Thoracic aorta (tissue), 2 donors: ENCODE measurements at places on chromosomes 13 and 19.

- DNase-seq, result no peak
Measured at GRCh38 chr19:35717665-35718344, at the start of gene KMT2B. Gene KMT2B, plus strand, starts transcription at chr19:35718003. Its CDS starts 16 bp downstream, at chr19:35718019.

DNA sequence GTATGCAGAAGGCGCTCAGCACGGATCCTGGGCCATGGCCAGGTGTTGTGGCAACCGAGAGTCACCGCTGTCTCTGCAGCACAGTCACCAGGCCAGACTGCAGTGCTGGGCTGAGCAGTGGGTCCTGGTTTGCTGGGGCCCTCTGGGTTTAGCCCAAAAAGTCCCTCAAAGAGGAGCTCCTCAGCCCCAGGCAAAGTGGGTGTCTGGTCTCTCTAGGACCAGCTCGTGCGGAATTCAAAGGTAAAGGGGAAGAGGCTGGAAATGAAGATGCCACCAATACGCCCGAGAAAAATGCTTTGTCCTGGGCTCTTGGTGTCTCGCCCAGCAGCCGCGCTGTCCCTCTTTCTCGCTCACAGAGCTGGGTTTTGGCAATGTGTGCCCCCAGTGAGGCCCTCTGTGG is 38.5 kb upstream of the ANKRD10 start:
- no peak for DNase-seq

DNA sequence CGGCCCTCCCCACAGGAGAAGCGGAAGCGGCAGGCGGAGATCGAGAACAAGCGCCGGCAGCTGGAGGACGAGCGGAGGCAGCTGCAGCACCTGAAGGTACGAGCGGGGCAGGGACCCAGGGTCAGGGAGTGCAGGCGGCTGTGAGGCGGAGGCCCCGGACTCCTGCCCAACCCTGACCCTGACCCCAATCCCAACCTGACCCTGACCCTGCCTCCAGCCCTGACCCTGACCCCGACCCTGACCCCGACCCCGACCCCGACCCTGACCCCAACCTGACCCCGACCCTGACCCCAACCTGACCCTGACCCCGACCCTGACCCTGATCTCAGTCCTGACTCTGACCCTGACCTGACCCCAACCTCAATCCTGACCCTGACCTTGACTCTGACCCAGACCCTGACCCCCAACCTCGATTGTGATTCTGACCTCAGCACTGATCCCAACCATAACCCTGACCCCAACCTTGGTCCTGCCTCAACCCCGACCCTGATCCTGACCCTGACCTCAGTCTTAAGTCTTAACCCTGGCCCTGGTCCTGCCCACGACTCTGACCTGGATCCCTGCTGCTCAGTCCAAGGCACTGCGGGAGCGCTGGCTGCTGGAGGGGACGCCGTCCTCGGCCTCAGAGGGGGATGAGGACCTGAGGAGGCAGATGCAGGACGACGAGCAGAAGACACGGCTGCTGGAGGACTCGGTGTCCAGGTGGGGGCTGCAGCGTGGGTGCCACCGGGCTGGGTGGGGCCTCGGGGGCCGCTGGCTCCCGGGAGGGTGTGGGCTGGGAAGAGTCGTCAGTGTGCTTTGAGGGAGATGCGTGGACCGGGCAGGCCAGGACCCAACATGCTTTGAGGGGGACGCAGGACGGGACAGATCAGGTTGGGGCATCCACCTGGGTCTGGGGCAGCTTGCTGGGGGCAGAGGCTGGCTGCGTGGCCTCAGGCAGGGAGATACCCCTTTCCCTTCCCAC is 18.5 kb downstream of the PALM start:
- no peak for DNase-seq

GRCh38 chr19:12092956-12093355 is 28.4 kb downstream of the ZNF844 start:
- no peak for DNase-seq

DNA sequence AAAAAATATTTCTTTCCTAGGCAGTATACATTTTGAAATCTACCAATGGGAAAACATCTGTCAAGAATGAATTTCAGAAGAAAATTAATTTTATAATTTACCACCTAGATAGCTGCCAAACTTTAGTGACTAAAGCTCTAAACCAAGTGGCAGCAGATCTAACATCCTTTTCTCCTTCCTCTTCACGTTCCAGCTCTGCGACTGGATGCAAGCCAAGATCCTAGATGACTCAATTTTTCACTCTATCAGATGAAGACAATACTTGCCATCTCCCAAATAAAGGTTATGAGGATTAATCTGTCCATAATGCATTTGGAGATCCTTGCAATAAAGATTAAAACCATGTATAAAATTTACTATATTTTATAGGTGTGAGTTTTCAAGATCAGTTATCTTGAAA is 66.7 kb upstream of the MIR17HG start:
- no peak for DNase-seq

DNA sequence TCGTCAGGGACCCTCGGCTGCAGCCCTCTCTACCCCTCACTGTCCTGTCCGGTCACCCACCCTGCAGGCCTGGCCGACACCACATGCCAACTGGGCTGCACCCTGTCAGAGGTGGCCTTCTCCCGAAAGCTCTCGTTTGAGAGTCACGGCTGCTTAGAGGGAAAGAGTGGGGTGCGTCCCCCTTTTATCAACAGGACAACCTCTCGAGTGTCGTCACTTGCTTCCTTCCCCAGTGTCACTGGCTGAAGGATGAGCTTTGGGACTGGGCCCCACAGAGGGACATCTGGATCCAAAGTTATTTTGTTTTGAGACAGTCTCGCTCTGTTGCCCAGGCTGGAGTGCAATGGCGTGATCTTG is 28.5 kb downstream of the MAP2K2 start:
- no peak for DNase-seq

DNA sequence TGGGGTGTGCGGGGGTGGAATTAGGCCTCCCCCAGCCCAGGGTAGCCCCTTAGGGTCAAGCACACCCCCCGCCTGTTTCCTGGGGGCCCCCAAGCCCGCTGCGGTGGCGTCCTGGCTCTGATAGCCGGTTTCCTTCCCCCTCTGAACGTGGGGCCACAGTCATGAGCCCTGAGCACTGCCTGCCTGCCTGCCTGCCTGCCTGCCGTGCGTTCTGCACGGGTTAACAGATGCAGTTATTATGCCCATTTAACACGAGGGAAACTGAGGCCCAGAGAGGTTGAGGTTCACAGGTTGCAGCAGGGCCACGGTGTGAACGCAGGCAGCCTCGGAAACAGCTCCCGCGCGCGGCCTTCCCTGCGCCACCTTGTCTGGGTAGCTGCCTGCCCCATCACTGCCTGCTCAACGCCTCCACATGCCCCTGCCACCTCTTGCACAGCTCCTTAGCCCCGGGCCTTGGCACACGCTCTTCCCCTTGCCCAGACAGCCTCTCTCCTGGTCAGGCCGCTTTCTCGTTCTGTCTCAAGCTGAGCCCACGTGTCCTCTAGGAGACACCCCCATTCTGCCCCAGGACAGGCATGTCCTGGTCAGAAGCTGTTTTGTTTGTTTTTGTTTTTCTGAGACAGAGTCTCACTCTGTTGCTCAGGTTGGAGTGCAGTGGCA is 1.2 kb upstream of the GAMT start:
- no peak for DNase-seq

- no peak for DNase-seq
Measured at GRCh38 chr19:1773184-1773583, 19.9 kb downstream of the ONECUT3 start.

- no peak for DNase-seq
Measured at GRCh38 chr13:20412691-20413355, 112.8 kb downstream of the CRYL1 start.

DNA sequence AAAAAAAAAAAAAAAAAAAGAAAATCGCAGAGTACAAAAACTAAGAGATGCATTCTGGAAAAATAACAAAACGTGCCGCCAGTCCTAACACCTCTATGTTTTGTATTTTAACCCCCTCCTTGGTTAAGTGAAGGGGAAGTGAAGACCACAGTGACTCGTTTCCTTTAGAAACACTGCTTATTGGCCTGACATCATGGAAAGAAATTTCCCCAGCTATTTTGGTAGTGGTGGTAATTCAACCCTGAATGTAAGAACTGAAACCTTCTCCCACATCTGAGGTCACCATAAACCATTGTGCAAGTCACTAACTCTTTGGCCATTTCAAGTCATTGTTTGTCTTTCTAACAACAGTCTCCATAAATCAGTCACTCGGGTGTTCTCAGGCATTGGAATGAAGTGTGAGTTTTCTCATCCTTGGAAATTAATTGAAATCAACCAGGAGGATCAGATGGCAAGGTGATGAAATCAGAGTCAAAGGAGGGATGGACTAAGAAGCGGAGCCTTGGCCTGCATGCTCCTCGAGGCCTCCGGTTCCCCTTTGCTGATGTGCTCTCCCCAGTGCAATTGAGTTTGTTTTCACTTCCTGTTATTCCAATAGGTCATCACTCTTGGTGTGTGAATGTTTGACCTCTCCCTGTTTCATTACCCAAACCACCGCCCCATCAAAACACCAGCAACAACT is 443.9 kb downstream of the FGF9 start:
- no peak for DNase-seq

GRCh38 chr13:65724226-65724625 is 1505.9 kb downstream of the PCDH9 start:
- DNase-seq, result no peak

DNA sequence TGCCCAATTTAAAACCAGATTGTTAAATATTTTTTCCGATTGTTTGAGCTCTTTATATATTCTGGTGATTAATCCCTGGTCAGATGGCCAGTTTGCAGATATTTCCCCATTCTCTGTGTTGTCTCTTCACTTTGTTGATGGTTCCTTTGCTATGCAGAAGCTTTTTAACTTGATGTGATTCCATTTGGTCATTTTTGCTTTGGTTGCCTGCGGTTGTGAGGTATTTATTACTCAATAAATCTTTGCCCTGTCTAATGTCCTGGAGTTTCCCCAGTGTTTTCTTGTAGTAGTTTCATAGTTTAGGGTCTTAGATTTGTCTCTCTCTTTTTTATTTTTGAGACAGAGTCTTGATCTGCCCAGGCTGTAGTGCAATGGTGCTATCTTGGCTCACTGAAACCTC is 23.8 kb upstream of the LMO7 start:
- no peak for DNase-seq

DNA sequence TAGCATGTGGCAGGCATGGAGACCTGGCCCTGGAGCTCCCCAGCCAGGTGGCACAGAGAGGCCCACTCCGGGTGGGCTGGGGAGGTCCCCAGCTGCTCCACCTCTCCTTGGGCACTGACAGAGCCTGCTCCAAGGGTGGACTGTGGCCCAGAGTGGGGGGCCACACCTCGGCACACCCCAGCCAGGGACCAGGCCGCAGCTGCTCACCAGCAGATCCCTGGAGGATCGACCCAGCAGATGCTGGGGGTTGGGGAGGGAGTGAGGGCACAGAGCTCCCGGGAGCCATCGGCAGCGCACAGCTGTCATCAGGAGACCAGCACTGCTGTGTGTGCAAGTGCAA is 72.0 kb upstream of the KCTD15 start:
- no peak for DNase-seq

DNA sequence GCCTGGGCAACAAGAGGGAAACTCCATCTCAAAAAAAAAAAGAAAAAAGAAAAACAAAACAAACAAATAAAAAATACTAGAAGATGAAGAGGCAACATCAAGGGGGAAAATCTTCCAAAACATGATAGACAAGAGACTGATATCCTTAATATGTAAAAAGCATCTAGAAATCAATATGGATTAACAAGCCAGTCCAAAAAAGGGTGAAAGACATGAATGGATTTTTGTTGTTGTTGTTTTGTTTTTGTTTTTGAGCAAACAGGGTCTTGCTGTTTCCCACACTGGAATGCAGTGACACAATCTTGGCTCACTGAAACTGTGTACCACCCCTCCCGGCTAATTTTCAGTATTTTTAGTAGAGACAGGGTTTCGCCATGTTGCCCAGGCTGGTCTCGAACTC is 4.0 kb upstream of the TINCR start:
- no peak for DNase-seq

- no peak for DNase-seq
Measured at GRCh38 chr13:94928127-94928775, 215.9 kb upstream of the SOX21 start.

GRCh38 chr19:16146112-16146511 is 2.6 kb downstream of the HSH2D start:
- no peak for DNase-seq

- no peak for DNase-seq
Measured at GRCh38 chr19:51128227-51128626, 3.5 kb downstream of the SIGLEC9 start.

GRCh38 chr13:45303026-45303425 is 38.0 kb downstream of the TPT1 start:
- DNase-seq, result no peak

DNA sequence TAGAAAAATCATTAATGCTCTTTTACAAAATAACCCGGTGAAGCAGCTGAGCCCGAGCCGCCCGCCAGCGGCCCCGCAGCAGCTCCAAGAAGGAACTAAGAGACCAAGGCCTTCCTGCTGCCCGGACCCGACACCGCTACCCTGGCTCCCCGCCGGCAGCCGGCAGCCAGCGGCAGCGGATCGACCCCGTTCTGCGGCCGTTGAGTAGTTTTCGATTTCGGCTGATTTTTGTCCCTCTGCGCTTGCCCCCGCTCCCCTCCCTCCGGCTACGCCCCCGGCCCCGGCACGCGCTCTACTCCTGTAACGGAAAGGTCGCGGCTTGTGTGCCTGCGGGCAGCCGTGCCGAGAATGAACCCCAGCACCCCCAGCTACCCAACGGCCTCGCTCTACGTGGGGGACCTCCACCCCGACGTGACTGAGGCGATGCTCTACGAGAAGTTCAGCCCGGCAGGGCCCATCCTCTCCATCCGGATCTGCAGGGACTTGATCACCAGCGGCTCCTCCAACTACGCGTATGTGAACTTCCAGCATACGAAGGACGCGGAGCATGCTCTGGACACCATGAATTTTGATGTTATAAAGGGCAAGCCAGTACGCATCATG is at the start of gene PABPC3:
Gene PABPC3, plus strand, starts transcription at position 286 of the 603 bp plus-strand sequence. Its CDS starts 63 bp downstream, at position 349.
- DNase-seq, result no peak

- DNase-seq, result no peak
Measured at GRCh38 chr19:43675269-43675879, 5.4 kb upstream of the PLAUR start.

- DNase-seq, result no peak
Measured at GRCh38 chr13:111923439-111923838, 143.5 kb upstream of the SOX1 start.

- DNase-seq, result no peak
Measured at GRCh38 chr13:64849196-64849595, 2380.9 kb downstream of the PCDH9 start.

DNA sequence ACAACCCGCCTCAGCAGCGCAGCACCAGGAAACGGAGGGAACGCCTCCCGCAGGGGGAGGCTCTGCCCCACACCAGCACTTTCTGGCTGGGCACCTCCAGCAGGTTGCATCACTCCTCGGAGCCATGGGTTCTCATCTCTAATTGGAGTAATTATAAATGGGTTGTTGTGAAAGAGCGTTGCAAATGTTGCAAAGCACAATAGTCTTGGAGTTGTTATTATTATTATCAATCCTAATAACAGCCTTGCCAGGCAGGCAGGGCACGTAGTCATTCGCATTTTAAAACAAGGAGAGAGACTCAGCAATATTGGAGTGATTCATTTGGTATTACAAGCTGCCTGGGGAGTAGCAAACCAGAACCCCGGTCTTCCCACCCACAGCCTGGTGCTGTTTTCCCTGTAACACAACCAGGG is 108.6 kb upstream of the GJB6 start:
- DNase-seq, result no peak

GRCh38 chr19:46882034-46882433 is 21.2 kb downstream of the ARHGAP35 start:
- no peak for DNase-seq
